ENCODE measurements at places on chromosomes 4 and X.

GRCh38 chrX:112901869-112902725, 61.5 kb upstream of the AMOT start:
- DNase-seq = no peak

GRCh38 chr4:27233531-27233930, 372.9 kb downstream of the STIM2 start:
- no peak for DNase-seq

GRCh38 chrX:149837639-149838038, 43.3 kb upstream of the MAGEA8 start:
- no peak for DNase-seq

DNA sequence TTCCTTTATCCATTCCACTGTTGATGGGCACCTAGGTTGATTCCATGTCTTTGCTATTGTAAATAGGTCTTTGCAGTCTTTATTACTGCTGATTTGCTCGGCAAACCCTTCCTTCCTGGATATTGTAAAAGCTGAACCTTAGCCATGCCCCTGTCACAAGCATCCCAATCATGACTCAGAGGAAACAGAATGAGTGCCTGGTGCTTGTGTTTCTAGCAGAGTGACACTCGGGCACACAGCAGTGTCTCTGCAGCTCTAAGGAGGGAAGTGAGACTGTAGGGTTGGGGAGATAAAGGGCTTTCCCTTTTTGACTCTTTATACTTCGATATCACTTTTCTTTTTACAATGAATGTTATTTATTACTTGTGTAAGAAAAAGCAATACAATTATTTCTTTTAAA, 83.3 kb downstream of the AKAP4 start:
- no peak for DNase-seq

GRCh38 chr4:74410272-74410671, 34.7 kb upstream of the AREG start:
- DNase-seq = peak; percentile 66

- DNase-seq = no peak
Measured at GRCh38 chrX:105738162-105738561, 84.2 kb upstream of the NRK start.

- peak; percentile 1 for DNase-seq
Measured at GRCh38 chrX:43573441-43574015, 82.6 kb upstream of the MAOA start.

GRCh38 chr4:183436417-183436816, 8.0 kb upstream of the CDKN2AIP start:
- DNase-seq = no peak

DNA sequence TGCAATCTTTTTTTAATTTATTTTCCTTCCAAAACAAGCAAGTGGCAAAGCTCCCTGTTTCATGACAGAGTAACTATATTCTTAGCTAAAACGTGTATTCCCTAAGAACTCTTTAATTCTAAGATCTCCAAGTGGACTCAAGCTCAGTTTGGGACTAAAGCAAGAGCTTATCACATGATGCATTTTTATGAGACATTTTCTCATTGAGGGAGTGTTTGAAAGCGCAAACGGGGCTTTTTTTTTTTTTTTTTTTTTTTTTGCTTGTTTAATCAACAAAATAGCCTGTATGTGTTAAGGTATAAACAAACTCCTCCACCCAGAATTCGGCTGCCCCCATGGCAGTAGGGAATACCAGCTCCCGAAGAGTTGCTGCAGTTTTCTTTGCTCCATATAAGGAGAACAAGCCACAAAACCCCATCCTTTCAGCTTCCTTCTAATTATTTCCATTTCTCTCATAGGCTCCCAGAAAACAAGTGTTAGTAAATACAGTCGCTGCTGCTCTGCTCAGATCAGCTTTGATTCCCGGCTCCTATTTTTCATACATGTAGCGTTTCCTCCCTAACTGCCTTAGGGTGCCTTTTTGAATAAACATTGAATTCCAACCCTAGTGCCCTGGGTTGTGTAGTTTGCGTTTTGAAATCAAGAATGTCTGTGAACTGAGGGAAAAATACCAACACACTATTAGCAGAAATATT, 669 bp upstream of the PPARGC1A start:
- DNase-seq = no peak

DNA sequence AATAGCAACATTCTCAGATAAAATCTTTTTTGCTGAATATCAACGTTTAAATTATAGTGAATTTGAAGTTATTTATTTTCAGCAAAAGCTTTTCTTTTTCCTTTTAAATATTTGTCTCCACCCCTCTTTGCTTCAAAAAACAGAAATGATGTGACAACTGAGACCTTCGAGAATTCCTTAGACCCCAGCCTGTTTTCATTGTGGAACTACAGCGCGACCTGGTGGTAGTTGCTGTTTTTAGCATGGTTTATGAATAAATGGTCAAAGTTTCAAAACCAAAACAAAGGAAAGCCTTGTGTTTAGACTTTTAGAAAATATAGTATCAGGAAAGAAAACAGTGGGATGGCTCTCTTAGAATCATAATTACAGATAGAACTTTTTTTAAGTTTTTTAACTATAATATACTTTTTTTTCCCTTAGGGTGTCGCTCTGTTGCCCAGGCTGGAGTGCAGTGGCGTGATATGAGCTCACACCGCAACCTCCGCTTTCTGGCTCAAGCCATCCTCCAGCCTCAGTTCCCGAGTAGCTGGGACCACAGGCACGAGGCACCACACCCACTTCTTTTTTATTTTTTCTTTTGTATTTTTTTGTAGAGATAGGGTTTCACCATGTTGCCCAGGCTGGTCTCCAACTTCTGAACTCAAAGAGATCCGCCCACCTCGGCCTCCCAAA, 26.8 kb upstream of the TMEM184C start:
- DNase-seq = peak; percentile 52
